ENCODE measurements at places on chromosomes 1 and 21.

GRCh38 chr1:155062151-155062686, 1.3 kb upstream of the EFNA4 start:
- DNase-seq: no peak

DNA sequence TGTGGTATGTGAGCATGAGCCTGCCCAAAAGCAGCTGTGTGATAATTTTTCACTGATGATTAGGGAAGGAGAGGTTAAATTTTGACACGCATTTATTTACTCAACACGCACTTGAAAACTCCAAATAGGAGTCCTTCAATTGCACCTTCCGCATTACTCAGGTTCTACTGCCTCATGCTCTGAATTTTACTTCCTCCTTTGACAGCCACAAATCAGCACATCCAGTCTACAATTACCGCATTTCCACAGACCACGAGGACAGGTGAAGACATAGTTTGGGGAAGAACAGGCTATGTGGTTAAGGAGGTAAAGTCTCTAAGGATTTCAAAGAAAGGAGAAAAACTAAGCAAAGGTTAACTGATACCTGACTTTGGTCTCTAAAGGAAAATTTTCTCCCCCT, 2.6 kb downstream of the CAPN8 start:
- no peak for DNase-seq

DNA sequence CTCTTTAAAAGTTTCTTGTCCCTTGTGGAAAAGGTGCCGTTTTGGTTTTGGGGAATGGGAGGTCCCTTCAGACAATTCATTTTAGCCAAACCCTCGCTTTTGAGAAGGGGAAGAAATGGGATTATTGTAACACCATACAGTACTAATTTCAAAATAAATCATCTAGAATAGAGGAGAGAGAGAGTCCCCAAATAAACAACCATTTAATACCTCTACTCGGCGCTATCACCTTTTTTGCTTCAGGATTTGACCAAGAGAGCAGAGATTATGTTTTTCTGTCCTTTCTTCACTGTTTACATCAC, 770 bp upstream of the RC3H1 start:
- no peak for DNase-seq

- DNase-seq: no peak
These were observed 10.7 kb upstream of the PLXNA2 start for GRCh38 chr1:208254862-208255261.

DNA sequence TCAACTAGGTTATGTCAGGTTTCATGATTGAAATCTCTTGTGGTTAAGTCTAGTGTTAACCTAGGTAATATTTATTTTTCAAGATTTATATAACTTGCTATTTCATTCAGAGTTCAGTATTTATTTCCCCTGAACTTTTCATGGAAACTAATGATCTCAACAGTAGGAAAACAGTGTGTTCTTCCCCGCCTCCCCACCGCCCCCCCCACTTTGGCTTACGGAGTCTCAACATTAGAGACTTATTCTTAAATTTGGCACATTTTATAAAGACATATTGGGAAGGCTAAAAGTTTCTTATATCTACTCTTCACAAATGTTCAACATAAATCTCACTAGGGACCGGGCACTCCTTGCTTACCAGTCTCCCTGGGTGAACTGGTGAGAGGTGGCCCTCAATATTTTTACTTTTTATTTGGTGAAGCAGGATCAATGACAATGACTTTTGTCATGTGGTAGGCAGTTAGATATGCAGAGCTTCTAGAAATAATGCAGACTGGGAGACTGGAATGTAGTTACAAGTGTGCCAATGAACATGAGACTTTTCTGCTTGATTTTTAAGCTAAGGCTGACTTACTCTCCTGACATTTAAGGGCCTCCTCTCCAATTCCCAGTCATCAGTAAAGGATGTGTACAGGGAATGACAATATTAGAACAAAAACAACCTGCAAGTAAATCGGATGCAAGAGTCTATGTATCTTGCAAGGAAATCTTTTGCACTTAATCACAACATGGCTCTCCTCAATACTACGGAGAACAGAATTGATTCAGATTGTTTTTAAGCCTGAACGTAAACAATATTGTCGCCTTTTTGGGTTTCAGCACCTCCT, 1.7 kb upstream of the MAN1A2 start:
- no peak for DNase-seq

- DNase-seq: no peak
These were observed 592.5 kb downstream of the NPHP4 start for GRCh38 chr1:5399771-5400170.

DNA sequence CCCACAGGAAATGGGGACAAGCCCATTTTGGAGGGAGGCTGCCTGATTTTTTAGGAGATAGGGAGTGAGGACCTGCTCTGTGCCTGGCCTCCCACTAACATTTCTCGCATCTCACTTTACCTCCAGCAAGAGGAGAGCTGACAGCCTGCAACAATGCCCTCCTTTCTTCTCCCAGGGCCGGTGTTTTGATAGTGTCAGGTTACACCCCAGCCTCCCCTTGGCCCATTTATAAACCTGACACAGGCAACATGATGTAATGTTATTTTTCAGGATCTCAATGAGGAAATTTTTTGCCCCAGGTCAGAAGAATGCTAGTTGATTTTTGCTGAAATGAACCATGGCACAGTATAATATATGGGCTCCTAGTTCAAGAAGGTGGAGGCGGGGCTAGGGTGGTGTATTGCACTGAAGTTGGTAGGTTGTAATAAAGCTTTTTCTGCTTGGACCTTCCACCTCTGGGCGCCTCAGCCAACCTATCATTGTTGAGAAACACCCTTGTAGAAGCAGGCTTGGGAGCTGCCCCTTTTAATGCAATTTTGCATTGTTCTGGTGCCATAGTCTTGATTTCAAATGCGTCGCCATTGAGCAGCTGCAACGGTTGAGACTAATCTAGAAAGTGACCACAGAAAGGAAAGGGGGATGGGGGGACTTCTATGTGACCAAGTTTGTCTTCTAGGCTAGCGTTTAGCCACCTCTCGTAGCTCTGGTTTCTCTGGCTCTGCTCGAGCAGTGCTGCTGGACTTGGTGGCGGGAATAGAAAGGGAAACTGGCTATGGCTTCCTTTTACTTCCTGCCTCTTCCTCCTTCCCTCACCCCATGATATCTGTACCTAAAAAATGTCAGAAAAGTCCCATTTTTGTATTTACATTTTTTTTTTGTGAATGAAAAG, 53.0 kb downstream of the PBX1 start:
- DNase-seq: no peak

- no peak for DNase-seq
These were observed 26.0 kb downstream of the MX1 start for GRCh38 chr21:41451753-41452676.

DNA sequence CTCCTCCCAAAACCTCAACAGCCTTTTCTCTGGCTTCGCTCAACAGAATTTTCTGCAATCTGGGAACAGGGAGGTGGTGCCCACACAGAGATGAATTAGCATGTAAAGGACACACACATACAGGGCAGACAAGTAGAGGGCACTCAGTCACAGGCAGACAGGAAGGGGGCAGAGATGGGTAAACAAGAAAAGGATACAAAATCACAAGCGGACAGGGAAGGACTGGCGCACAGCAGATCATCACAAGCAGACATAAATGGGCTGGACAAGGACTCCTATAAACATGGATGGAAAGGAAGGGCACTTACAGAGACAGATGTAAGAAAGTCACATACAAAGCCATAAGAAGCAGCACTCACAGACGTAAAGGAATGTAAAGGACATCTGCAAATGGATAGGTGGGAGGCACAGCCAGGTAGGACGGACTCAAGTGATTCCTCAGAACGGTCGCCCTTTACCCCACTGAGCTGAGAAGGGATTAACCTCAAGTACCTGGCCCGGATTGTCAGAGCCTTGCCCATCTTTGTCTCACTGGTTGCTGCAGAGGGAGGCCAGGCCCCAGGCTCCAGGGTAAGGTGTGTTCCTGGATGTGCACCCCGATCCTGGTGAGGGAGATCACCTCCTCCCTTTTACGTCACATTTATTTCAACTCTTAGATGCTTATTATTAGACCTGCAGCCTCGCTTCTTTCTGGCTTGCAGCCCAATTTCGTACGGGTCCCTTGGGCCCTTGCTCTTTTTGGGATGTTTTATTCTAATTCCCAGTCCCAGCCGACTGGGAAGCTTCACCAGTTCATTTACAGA, 836 bp upstream of the PRCC start:
- DNase-seq: no peak

DNA sequence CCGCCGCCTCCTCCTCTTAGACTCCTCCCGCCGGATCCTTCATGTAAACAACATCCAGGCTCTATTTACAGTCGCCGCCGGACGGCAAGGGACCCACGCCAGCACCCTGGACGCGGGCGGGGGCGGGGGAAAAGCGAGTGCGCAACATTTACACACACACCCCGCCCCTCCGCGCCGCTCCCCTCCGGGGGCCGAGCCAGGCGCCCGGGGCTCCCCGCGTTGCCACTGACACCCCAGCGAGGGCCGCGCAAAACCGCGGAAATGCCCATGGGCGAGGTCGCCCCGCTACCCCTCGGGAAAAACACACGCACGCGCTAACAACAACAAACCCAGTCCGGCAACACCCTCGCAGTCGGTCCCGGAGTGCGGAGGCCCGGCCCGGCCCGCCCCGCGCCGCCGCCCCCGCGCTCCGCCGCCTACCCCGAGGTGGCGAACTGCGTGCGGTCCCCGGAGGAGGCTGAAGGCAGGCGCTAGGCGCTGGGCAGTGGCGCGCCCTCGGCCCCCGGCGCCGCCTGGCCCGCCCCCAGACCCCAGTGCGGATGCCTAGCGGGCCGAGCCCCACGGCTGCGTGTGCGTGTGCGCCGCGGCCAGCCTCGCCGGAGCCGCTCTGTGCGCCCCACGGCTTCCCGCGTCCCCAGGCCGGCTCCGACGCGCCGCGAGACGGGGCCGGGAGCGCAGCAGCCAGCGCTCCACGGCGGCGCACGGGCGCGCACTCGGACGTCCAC, 81.1 kb upstream of the AK4 start:
- peak; percentile 68 for DNase-seq

- DNase-seq: no peak
These were observed 223.5 kb downstream of the RHOU start for GRCh38 chr1:228958741-228959140.

GRCh38 chr1:169107603-169108208, 1.2 kb downstream of the ATP1B1 start:
- DNase-seq: no peak

DNA sequence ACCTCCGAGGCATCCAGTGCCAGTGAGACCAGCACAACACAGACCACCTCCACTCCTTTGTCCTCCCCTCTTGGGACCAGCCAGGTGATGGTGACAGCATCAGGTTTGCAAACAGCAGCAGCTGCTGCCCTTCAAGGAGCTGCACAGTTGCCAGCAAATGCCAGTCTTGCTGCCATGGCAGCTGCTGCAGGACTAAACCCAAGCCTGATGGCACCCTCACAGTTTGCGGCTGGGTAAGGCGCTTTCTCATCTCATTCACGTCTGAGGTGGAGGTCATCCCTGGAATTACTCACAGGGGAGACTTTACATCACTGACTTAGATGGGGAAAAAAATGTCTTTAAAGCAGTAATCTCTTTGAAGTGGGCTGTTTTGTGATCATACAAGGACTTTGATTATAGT, 106.3 kb downstream of the CD247 start:
- no peak for DNase-seq

DNA sequence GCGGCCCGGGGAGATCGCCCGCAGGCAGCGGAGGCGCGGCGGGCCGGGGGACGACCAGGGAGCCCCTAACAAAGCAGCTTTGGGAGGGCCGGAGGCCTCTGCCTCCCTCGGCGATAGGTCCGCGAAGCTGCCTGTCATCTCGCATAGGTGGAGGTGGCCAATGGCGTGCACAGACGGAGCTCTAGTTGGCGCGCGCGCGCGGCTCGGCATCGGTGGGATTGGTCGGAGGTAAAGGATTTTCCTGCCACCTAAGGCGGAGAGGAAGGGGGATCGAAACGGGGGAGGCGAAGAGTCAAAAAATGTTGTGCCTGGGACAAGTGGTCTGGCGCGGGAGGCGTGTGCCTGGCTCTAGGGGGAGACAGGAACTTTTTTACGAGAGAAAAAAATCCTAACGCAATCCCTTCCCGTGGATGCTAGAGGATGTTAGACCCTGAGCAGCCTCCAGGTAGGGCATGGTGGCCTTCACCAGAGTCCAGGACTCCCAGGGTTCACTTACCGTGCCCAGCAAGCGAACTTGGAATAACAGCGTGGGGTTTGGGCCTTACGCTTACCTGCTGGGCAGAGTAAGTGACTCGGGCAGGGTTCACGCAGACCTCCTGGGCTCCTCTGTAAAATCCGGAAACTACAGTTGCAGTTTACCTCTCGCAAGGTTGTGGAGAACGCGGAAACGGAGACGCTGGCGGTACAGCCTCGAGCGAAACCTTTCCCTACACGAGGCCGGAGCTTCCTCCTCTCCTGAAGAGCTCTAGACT, 99.9 kb upstream of the SOD1 start:
- DNase-seq: peak; percentile 84

GRCh38 chr21:45156459-45156858, 82.1 kb downstream of the ADARB1 start:
- DNase-seq: no peak

GRCh38 chr1:172540635-172541034, 7.7 kb downstream of the SUCO start:
- DNase-seq: no peak

DNA sequence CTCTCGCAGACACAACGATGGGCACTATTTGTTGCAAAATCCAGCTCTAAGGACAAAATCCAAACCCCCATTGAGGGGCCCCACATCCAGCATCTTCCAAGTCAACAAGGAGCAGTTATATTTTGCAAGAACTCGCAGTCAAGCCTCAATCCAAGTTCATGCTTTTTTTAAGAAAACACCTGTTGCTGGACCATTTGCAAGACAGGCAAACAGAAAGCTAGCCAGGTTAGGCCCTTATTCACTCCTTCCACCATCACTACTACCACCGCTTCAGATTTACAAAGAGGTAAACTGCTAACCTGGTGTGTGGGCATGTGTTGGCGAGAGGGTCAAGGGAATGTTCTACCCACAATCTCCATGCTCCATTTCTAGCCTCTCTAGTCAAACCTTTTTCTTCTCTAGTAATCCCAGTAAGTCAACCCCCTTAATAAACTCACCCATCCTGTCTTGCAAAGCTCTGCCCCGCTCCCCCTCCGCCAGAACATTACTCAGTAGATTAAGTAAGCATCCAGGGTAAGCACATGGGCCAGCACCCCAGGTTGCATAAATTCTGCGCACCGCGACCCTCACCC, 703 bp downstream of the ERI3 start:
- DNase-seq: no peak

GRCh38 chr1:60133848-60134247, 60.3 kb upstream of the C1orf87 start:
- DNase-seq: no peak

DNA sequence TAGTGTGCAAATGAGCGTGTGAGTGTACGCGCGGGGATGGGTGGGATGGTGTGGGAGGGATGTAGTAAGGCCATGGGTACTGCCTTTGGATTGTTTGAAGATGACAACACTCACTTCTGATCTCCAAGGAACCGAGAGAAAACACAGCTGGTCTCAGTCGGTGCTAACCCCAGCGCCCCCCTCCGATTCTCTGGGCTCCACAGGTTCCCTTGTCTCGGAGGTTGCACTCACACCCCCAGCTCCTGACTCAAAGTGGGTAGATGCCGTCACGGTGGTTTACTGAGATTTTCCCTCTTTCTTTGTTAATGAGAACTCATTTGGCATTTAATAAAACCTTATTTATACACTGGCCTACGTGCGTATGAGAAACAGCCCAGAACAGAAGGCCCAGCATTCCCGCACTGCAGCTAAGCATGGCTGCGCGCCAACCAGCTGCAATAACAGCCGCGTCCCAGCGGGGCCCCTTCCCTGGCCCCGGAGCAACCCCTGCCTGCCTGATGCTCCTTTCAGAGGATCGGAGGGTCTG, 25.8 kb downstream of the ABCA4 start:
- no peak for DNase-seq

- no peak for DNase-seq
These were observed 299.0 kb downstream of the SMYD3 start for GRCh38 chr1:246208105-246208504.

GRCh38 chr1:169106921-169107602, 572 bp downstream of the ATP1B1 start:
- DNase-seq: no peak
